ENCODE measurements at places on chromosomes 7 and 10. TPM values are rescaled to one million over a fixed set of nuclear protein-coding genes. Genes with fewer than 3 reads are reported as not detected.

Gene IGFBP3
- total RNA-seq = 226 TPM

Gene NODAL
- total RNA-seq = not detected

Gene CCNY
- total RNA-seq = 47.0 TPM

Gene PHYHIPL
- total RNA-seq = 0.29 TPM

Gene CREB5
- total RNA-seq = 4.4 TPM

Gene HHEX
- total RNA-seq = 15.9 TPM

Gene AZGP1
- not detected for total RNA-seq

Gene PRPS1L1
- total RNA-seq = not detected

Gene PLXDC2
- total RNA-seq = 0.04 TPM

Gene TWIST1
- 1.4 TPM for total RNA-seq

Gene SLC18A3
- total RNA-seq = not detected

Gene CTAGE6
- not detected for total RNA-seq

Gene LGI1
- not detected for total RNA-seq

Gene OR2A12
- total RNA-seq = not detected

Gene IDI1
- 31.3 TPM for total RNA-seq

Gene SLIT1
- total RNA-seq = 0.17 TPM

Gene SYNPO2L
- total RNA-seq = not detected

Gene TYW1B
- total RNA-seq = 3.1 TPM

Gene C10orf71
- total RNA-seq = not detected

Gene GNG11
- total RNA-seq = 35.6 TPM

Gene HOXA13
- total RNA-seq = 1.9 TPM

Gene NACAD
- 0.16 TPM for total RNA-seq

Gene POM121C
- 40.5 TPM for total RNA-seq

Gene PTF1A
- total RNA-seq = not detected

Gene ATP6V0A4
- 0.26 TPM for total RNA-seq

Gene PIK3CG
- total RNA-seq = not detected

Gene PVRIG
- not detected for total RNA-seq

Gene AOAH
- not detected for total RNA-seq

Gene LEP
- not detected for total RNA-seq

Gene COBL
- total RNA-seq = 4.7 TPM

Gene ITGA8
- not detected for total RNA-seq

Gene RARRES2
- total RNA-seq = not detected

Gene CHN2
- not detected for total RNA-seq

Gene ANKRD1
- total RNA-seq = 4.4 TPM

Gene GJD4
- not detected for total RNA-seq

Measured in A549 treated with CpdA at 1 μM for 4 hours (cell line).